ENCODE measurements at places on chromosomes 6 and 20. TPM values are rescaled to one million over a fixed set of nuclear protein-coding genes. Genes with fewer than 3 reads are reported as not detected.

DNA sequence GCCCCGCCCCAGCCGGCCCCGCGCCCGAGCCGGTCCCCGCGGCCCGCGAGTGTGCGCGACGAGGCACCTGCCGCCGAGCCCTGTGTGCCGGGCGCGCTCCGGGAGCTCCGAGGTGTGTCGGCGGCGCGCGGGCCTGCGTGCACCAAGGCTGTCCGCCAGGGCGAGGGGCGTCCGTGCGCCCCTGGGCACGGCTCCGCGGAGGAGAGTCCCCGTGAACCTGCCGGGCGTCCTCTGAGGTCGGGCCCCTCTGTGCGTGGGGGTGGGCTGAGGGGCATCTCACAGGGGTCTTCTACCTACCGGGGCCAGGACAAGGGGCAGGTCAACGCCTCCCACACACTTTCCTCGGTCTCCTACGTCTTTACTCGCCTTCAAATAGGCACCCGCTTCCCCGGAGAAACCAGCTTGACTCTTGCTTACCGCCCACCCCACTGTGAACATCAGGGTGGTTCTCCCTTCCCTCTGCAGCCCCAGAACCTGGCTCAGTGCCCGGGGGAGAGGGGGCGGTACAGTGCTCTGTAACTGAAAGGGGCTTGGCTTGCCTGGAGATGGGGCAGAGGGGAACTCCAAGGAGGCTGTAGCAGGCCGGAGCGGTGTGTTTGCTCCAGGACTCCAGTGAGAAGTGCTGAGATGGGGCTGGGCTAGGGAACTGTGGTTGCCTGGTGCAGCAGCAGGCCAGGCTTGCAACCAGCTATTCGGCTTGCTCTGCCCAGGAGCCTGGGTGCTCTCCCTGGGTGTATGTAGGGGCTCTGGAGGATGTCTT is at the start of gene SAMD10:
SAMD10 (minus strand) TSS at position 86 of the 760 bp plus-strand sequence. CDS start 175 bp downstream, outside the sequence.
- no peak for DNase-seq

- no peak for DNase-seq
Measured at GRCh38 chr6:144936764-144937163, 651.6 kb downstream of the UTRN start.

DNA sequence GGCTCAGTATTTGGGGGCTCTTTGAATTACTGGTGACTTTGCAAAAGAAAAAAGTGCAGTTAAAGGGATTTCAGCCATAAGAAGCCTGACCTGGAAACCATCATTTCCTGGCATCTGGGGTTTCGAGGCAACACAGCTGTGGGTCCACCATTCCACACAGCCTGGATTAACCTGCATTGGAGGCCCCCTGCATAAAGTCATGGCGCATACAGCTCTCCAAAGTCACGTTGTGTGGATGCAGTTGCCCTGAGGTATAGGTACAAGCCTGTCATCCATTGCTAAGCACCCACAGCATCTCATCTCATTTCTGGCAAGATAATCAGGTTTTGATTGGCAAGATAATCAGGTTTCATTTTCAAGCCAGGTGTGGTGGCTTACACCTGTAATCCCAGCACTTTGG is 54.5 kb upstream of the TAGAP start:
- no peak for DNase-seq

GRCh38 chr20:45878076-45878761 is 2.8 kb upstream of the ZSWIM1 start:
- no peak for DNase-seq

GRCh38 chr6:110541701-110542309 is 65.4 kb upstream of the SLC22A16 start:
- DNase-seq, result no peak

DNA sequence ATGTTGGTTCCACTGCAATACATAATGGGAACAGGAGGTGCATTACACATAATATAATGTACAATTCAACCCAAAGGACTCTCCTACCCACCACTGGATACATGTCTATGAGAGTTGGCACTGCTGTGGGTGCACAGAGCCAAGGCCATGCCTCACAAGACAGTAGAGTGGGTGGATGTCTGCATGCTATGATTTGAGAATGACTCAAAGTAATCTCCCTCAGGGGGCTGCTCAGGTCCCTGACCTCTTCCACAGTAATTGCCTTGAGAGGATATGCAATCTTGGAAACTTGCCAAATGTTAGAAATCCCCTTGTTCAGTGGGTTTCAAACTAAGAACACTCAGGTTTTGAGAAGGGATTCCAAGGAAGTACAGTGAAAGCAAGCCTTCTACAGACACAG is 79.0 kb downstream of the ANKEF1 start:
- DNase-seq, result no peak

DNA sequence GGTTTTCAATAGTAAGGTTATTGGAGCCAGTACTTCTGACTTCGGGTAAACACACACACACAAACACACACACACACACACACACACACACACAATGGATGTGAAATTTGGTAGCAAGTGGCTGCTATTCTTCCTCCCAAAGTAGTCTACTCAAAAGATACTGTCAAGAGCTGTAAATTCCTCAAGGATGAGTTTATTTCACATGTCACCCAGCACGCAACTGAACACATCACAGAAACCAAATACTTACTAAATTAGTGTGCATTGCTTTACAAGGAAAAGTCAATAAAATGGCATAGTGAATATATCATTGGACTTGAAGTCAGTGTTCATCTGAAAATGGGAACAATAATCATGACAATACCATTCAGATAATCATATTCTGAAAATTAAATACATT is 32.9 kb downstream of the MMUT start:
- DNase-seq, result no peak

- DNase-seq, result no peak
Measured at GRCh38 chr20:20085071-20085470, 32.7 kb downstream of the CFAP61 start.

DNA sequence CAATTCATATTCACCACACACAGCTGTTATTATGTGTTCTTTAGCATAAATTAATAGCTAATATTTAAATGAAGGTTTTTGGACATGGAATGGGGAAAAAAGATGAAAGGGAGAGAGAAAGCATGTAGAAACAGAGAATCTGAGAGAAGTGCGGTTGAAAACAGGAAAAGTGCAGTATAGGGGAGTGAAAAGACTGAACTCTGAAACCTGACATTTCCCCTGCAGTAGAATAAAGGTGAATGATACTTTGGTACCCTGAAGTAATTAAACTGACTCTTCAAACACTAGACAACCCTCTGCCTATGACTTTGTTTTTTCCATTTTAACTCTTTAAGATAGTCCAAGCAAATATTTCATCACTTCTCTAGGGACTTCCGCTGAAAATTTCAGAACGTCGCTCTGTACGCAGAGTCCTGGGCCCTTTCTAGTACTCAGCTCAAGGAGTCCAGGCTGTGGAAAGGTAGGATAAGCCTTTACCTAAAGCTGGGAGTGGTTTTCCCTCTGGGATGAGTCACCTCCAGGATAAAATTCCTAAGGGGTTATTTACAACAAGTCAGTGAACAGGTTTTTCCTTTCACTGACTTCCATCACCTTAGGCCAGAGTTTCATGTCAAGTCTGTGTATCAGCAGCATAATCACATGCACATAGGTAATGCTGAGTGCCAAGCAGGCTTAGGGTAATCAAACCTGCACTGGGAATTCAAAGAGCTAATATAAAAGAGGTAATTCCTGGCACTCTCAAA is 614.5 kb downstream of the PKHD1 start:
- no peak for DNase-seq

GRCh38 chr6:166737261-166737660 is 110.2 kb upstream of the RPS6KA2 start:
- DNase-seq, result no peak

GRCh38 chr6:83707829-83708545 is 914 bp downstream of the SNAP91 start:
- DNase-seq, result no peak

DNA sequence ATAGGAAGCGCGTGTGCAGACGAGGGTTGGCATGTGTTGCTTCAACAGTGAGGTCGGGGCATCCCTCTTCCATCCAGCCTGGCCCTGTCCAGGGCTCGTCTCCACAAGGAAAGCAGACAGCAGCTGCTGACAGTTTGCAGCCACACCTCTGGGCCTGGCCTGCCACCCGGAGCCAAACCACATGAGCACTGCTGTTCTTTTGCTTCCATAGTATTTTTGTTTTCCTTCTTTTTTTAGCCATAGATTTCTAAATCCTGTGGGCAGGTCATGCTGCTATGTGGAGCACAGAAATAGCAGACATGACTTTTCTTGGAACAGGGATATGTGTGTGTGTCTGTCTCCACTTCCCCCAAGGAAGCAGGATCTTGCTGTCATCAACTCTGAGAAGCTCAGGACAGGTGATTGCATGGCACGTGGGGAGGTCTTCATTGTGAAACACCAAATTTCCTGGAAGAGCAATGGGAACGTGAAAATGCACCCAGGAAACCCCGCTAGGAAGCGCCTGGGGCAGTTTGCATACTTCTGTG is 167.4 kb downstream of the DTNBP1 start:
- DNase-seq, result peak; percentile 82

DNA sequence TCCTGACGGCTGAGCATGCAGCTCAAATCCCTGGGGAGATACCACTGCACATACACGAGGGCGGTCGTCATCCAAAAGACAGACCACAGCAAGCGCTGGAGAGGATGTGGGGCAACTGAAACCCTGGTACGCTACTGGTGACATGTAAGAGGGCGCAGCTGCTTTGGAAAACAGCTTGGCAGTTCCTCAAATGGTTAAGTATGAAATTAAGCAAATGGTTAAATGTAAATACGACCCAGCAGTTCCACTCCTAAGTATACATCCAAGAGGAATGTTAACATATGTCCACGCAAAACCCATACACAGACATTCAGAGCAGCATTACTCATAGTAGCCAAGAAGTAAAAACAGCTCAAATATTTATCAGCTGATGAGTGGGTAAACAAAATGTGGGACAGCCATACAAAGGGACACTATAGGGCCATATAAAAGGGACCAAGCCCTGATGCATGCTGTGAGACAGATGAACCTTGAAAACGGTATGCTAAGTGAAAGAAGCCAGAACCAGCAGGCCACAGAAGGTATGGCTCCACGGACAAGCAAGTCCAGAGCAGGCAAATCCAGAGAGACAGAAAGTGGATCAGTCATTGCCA is 38.5 kb downstream of the RIPOR3 start:
- DNase-seq, result no peak

DNA sequence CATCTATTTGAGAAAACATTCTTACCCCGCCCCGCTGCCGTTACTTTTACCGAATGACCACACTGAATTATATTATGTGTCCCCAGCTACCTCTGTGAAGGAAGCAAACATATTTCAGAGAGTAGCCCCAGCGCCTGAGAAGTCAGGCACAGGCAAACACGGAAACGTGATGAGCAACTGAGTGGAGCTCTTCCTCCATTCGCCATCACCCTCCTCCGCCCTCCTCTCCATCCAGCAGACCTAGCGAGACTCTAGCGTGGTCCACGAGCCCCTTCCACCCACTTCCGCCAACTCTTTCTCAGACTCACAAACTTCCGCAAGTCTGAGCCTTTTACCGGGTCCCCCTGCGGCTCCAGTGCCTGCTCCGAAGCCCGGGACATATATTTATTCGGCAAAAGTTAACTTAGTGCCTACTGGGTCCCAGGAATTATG is 582 bp downstream of the SNRPB start:
- DNase-seq, result no peak

DNA sequence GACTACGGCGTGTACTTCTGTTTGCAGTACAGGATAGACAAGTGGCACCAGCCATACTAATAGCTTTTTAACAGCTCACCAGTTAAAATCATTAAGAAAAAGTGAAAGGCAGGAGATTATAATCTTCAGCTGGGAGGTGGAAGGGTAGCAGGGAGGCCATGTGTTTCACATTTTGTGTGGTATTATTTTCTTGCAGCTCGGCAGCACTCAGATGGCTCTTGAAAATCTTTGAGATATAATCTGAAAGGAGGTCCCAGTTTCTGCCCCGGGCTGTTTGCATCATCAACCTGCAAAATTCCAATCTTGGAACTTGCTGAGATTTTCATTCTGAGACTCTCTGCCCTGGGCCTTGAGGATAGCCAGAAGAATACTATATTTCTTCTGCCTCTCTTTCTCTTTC is 87.5 kb upstream of the HDAC2 start:
- DNase-seq, result no peak

DNA sequence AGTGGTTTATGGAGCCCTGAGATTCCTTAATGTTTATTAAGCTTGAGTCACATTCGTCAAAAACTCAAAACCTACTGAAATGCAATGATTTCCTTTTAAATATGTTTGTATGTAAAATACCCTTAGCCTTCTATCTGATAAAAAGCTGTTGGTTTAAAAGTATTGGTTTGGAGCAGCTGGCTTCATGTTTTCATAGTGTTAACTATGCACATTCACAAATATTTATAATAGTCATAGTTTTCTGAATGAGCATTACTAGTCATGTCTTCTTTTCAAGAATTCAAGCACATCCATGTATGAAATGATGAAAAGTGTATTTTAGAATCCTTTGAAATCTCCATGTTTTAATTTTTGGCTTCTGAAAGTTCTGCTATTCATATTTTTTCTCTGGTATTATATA is 558.6 kb downstream of the UTRN start:
- no peak for DNase-seq

DNA sequence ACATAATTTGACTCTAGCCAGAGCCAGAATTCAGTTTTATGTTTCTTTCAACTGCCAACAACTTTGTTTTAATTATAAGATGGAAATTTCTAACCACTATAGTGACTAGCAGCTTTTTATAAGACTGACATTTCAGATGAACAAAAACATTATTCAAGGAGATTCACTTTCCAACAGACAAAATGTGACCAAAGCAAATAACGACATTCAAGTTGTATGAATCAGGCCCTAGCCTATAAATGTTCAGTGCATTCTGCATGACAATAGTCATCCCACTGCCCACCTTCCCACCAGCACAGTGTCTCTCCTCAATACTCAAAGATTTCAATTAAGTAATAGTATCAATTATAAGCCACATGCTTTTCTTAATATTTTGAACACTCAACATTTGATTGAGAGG is 200.7 kb downstream of the KHDC1L start:
- no peak for DNase-seq

DNA sequence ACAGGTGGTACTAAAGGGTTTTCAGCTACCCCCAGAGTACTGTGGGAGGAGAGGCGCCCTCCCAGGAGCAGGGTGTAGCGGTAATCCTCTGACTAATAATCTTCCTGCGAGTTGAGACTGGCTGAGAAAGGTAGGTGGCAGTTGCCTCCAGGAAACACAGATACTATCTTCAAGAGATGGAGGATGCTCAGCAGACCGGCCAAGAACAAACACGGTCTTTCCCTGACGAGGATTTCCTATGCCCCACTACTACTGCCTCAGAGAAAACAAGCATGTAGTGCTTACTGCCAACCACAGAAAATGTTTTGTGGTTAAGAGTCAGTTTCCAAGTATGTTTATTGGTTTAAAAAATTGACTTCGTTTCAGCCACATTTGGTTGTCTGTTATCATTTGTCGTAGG is 26.8 kb downstream of the C6orf89 start:
- DNase-seq, result no peak

- no peak for DNase-seq
Measured at GRCh38 chr6:50288881-50289280, 239.2 kb upstream of the DEFB112 start.

The ULBP2 gene
- total RNA-seq, result 13.9 TPM

The ZSCAN23 gene
- 2.1 TPM for total RNA-seq

The ADGRB3 gene
- total RNA-seq, result 1.5 TPM

The MMP24 gene
- total RNA-seq, result 2.4 TPM

The ZNF334 gene
- 4.8 TPM for total RNA-seq

The PLN gene
- not detected for total RNA-seq

The PRPH2 gene
- not detected for total RNA-seq

The DPPA5 gene
- total RNA-seq, result not detected

Measured in chondrocyte (in vitro differentiated cells).